Spinal cord (tissue), 10 donors: ENCODE measurements at places on chromosomes 16 and 17. TPM values are rescaled to one million over a fixed set of nuclear protein-coding genes. Genes with fewer than 3 reads are reported as not detected.

The KIF18B gene
- total RNA-seq: 2.0 TPM

The TLK2 gene
- total RNA-seq: 65.5 TPM

The TEX14 gene
- 0.33 TPM for total RNA-seq

The PARD6A gene
- 7.2 TPM for total RNA-seq

The TSPAN10 gene
- total RNA-seq: 0.69 TPM

The DUSP14 gene
- 15.6 TPM for total RNA-seq

The KRTAP4-3 gene
- total RNA-seq: not detected

The MBTD1 gene
- 25.0 TPM for total RNA-seq

The AURKB gene
- total RNA-seq: 15.4 TPM

The RNU2-1 gene
- not detected for total RNA-seq

The MARCHF10 gene
- 0.59 TPM for total RNA-seq

The HLF gene
- total RNA-seq: 127 TPM

The OTOA gene
- total RNA-seq: 0.50 TPM

The KRT28 gene
- not detected for total RNA-seq

The ANKRD13B gene
- total RNA-seq: 23.1 TPM

The MYH8 gene
- total RNA-seq: 0.28 TPM

The GP1BA gene
- 0.06 TPM for total RNA-seq

The TSPOAP1 gene
- total RNA-seq: 22.6 TPM

The WSCD1 gene
- total RNA-seq: 28.3 TPM

The IL34 gene
- 13.4 TPM for total RNA-seq

The PLA2G10 gene
- 0.22 TPM for total RNA-seq

The ADAMTS18 gene
- 23.9 TPM for total RNA-seq

The SALL1 gene
- total RNA-seq: 14.7 TPM

The SLC9A5 gene
- total RNA-seq: 1.4 TPM

The CISD3 gene
- total RNA-seq: 5.1 TPM

The ADORA2B gene
- total RNA-seq: 35.0 TPM

The SMPD3 gene
- 12.7 TPM for total RNA-seq

The TBC1D24 gene
- 22.2 TPM for total RNA-seq

The KIF1C gene
- total RNA-seq: 24.4 TPM

The TP53TG3 gene
- not detected for total RNA-seq
